ENCODE measurements at places on chromosomes 13 and 19. TPM values are rescaled to one million over a fixed set of nuclear protein-coding genes. Genes with fewer than 3 reads are reported as not detected.

The PRR36 gene
- 0.13 TPM for total RNA-seq

The ZIC5 gene
- not detected for total RNA-seq

The NTN5 gene
- total RNA-seq: 0.78 TPM

The DCT gene
- total RNA-seq: 0.40 TPM

The RPS19 gene
- 351 TPM for total RNA-seq

The ATXN8OS gene
- not detected for total RNA-seq

The FCAR gene
- total RNA-seq: 0.67 TPM

The BEST2 gene
- total RNA-seq: not detected

The SHISA7 gene
- not detected for total RNA-seq

The ADAMTSL5 gene
- 5.1 TPM for total RNA-seq

The SELENOV gene
- total RNA-seq: 2.7 TPM

The FFAR2 gene
- not detected for total RNA-seq

The C19orf67 gene
- total RNA-seq: not detected

- DNase-seq: no peak
These were observed 16.4 kb upstream of the DPP9 start for GRCh38 chr19:4740092-4740491.

DNA sequence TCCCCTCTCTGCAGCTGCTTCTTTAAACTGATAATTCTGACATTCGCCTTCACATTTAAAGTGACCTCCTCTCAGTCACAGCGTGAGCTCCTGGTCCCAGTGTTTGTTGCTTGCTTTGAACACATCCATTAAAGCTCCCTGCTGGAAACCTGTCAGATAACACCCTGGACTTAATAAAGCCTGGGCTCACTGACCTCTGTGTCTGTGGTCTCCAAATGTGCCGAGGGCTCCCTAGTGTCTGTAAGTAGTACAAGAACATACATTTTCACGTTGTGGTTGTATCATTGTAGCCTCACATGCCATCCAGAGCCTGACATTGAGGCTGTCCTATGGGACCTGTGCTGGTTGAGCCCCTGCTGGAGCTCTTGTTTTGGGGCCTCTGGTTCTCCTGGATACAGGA is 2.6 kb upstream of the PSG4 start:
- DNase-seq: no peak

GRCh38 chr19:37466277-37466797 is 907 bp downstream of the ZNF569 start:
- peak; percentile 2 for DNase-seq

- no peak for DNase-seq
These were observed 259.4 kb downstream of the FGF14 start for GRCh38 chr13:102142473-102142826.

DNA sequence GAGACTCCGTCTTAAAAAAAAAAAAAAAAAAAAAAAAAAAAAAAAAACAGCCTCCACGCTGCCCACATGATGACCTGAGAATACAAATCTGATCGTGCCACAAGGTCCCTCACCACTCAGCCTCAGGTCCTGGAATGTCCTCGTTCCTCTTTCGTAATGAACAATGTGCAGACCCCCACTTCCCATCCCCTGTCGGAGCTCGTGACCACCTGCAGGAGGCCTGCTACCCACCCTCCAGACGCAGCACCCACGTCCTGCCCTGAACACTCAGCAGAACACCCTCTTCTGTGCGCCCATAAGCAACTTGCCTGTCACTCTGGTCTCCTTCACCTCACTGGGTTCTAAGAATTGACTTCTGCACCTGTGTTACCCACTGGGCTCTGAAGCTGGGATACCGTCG is 166.4 kb downstream of the KATNAL1 start:
- no peak for DNase-seq

- no peak for DNase-seq
These were observed 21.2 kb downstream of the WTIP start for GRCh38 chr19:34502582-34503411.

DNA sequence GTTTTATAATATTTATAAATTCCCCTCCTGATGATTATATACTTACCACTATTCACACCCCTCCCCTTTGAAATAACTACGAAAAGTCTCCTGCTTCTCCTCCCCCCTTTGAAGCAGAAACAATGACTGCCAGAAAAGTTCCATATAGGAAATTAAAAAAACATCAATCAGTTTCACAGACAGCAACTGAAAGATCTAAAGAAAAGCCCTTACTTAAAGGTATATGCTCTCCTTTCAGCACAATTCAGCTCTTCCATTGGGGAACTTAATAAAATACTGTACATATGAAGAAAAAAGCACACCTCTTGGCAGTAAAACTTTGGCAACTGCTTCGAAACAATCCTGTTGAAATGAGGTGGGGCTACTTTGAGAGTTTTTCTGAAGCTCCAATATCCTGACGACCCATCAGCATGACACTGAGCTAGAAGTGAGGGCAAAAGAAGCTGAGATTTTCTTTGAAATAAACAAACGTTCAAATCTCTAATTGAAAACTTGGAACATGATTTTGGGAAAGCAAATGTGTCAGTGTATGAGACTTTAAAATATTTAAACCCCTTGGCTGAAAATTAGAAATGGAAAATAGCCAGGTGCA is 147.6 kb upstream of the RXFP2 start:
- DNase-seq: no peak

- DNase-seq: no peak
These were observed 16.2 kb downstream of the MOB3A start for GRCh38 chr19:2079865-2080301.

GRCh38 chr19:14439014-14439413 is 5.9 kb downstream of the PKN1 start:
- no peak for DNase-seq

- DNase-seq: no peak
These were observed 55.4 kb downstream of the SACS start for GRCh38 chr13:23377983-23378632.

- DNase-seq: peak; percentile 63
These were observed 2.6 kb downstream of the BBC3 start for GRCh38 chr19:47228168-47228936.

GRCh38 chr19:42226886-42227285 is 6.8 kb downstream of the ZNF526 start:
- no peak for DNase-seq

- no peak for DNase-seq
These were observed 27.5 kb downstream of the HSPH1 start for GRCh38 chr13:31134039-31134711.

DNA sequence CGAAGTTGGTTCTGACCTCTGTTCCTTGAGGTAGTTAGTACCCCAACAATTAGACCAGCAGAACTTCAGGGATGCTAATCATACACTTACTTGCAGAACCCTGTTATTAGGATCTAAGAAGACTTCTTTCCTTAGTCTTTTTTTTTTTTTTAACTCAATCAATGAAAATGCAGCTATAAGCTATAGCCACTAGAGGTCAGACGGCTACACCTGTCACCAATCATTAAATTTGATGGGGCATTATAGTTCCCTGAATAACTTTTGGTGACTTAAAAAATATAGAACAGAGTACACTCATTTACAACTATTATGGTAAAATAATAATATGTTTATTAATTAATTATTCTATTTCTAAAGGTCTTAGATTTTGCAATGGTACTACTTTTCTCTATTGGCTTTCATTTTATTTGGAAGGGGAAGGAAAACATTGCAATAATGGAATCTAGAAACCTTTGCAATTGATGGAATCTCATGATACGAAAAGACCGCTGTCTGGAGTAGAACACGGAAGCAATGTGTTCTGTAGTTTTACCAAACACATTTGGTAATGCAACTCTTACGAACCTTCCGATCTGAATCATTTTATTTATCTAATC is 483.2 kb downstream of the DIAPH3 start:
- DNase-seq: no peak

GRCh38 chr13:100724568-100724967 is 50.0 kb upstream of the TMTC4 start:
- no peak for DNase-seq

GRCh38 chr13:78978381-78978998 is 319.5 kb upstream of the OBI1 start:
- DNase-seq: peak; percentile 21

- DNase-seq: no peak
These were observed 33.9 kb downstream of the SPATA13 start for GRCh38 chr13:24194447-24194846.

GRCh38 chr19:50728084-50728737 is 5.0 kb downstream of the CLEC11A start:
- peak; percentile 60 for DNase-seq

DNA sequence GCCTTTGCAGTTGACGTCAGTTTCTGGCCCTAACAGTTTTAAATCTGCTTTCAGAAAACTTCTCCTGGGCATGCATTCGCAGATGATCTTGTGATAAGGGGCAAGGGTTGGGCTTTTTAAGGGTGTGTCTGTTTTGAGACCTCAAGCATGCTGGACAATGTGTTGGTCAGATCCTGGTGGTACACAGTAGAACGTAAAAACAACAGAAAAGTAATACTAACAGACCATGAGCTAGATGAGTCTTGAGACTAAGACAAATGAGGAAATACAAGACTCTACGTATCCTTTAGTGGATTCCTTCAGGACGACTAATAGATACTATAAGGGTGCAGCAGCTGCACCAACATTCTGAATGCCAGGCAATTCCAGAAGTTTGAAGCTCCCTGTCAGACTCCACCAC is 237.6 kb downstream of the DNAJC15 start:
- DNase-seq: no peak

GRCh38 chr13:110834572-110834971 is 80.3 kb downstream of the ANKRD10 start:
- no peak for DNase-seq

GRCh38 chr19:628168-628567 is 5.2 kb downstream of the POLRMT start:
- DNase-seq: no peak

- no peak for DNase-seq
These were observed 25.5 kb upstream of the NAXD start for GRCh38 chr13:110589793-110590390.

DNA sequence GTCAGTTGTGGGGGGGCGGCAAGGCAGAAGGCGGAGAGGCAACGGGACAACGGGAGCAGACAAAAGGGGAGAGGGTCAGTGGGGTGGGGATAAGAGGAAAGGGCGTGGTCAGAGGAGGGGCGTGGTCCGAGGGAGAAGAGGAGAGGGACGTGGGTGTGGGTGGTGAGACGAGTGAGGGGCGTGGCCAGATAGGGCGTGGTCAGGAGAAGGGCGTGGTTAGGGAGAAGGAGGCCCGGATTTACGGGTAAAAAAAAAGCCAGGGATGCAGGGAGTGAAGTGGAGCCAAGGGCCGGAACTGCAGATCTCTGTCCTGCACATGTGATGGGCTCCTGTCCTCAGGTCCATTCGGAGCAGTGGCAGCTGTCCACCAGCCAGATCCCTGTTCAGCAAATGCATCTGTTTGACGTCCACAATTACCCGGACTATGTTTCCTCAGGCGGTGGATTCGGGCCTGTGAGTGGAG is 21.5 kb downstream of the CPT1C start:
- no peak for DNase-seq

- DNase-seq: peak; percentile 85
These were observed 15.9 kb upstream of the NOP53 start for GRCh38 chr19:47729468-47729798.

GRCh38 chr19:13089139-13089856 is 13.4 kb downstream of the LYL1 start:
- DNase-seq: no peak

DNA sequence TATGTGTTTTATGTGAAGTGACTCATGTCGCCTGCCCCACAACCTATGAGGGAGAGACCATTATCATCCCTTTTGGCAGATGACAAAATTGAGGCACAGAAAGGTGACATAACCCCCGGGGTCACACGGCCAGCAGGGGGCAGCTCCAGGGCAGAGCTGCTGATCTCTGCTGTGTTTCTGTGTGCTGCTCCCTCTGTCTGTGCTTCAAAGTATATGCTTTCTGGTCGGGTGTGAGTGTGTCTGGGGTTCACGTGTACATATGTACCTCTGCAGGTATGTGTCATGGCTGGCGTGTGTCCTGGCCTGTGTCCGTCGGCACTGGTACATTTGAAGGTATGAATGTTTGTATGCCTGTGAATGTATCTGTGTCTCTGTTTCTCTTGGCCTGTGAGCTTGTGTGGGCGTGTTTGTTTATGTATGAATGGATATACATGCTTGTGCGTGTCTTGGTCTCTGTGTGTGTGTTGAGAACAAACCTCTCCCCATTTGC is 7.1 kb downstream of the LIPE start:
- no peak for DNase-seq

GRCh38 chr19:38055655-38056521 is 148.9 kb downstream of the SIPA1L3 start:
- DNase-seq: peak; percentile 50

DNA sequence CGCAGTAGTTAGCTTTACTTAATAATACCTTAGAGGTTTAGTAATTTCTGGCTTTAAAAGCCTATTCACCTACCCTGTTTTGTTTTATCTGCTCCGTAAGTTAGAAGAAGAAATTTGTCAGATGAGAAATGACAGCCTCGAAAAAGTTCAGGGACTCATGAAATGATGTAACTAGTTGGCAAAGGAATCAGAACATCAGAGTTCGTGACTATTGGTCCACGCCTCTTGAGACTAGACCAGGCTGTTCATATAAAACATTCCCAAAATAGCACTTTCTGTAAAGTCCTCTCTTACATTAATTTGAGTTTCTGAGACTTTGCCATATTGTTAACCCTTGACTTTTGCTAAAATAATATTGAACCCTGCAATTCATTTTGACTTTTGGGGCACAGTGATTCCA is 92.0 kb downstream of the HS6ST3 start:
- DNase-seq: no peak

- no peak for DNase-seq
These were observed 834.1 kb upstream of the SLITRK6 start for GRCh38 chr13:86633346-86633745.

DNA sequence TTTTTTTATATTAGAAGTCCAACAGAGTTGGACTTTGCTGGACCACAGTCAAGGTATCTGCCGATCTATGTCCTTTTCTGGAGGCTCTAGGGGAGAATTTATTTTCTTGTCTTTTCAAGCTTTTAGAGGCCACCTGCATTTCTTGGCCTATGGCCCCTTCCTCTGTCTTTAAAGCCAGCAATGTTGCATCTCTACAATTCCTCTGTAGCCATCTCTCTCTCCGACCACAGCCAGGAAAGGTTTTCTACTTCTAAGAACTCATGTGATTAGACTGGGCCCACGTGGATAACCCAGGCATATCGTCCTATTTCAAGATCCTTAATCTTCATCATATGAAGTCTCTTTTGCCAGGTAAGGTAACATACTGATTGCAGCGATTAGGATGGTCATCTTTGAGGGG is 43.5 kb upstream of the RGCC start:
- no peak for DNase-seq
